Posterior vena cava (tissue), 2 donors: ENCODE measurements at places on chromosomes 12 and 14.

GRCh38 chr14:104135904-104136471, 2.4 kb upstream of the KIF26A start:
- DNase-seq: peak; percentile 68

DNA sequence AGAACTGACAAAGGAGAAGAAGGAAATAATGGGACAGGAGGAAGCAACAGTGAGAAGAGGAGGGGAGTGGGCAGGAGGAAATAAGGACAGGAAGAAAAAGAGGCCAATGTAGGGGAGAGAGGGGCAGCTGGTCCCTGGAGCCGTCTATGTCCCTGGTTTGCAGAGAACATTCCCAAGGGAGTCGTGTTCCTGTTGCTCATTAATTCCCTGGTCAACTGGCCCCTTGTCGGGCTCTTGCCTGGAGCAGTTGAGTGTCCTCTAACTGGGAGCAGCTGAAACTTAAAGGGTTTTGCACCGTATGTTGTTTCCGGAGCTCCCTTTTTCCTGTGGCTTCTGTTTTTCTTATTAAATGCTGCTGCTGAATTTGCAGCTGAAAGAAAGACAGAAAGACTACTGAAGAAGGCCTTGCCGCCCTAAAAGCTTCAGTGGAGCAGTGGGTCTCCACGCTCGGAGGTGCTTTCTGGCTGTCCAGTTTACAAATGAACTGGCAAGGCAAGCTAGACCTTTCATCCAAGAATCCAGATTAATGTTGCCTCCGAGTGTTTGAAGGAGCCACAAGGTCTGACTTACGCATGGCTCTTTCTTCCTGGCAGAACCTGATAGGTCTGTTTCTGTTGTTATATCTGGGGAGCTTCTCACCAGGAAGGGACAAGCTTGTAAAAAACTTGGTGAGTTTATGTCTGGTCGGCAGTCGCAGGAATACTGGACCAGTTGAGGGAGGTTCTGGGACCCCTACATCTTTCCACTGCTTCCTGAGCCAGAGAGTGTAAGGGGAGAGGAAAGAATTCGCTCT, 146.2 kb upstream of the RFLNA start:
- DNase-seq: no peak

DNA sequence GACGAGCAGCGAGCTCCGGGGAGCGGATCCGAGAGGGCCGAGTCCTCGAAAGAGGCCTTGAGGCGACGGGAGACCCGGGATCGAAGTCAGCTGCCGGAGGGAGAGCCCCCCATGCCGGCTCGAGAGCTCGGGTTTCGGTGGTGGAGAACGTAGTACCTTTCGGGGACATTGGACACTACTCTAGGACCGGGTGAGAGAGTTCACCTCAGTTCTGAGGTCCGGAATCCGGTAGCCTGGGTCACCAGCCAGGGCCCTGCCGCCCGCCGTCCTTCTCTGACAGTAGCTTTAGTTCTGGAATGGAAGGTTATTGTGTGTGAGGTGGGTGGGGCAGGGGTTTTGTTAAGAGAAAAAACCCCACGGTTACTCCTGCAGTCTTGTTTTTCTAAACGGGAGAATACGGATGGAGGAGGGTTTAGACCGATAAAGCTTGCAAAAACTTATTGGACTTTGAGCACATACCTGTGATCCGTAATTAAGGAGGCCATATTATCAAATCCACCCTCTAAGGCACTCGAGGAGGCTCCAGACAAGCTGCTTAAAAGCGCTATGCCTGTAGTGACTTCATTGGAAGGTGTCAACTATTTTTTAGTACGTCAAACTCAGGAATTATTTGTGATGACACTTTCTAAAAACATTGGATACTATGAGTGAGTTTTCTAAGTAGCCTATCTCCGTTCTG, 765 bp downstream of the SCYL2 start:
- no peak for DNase-seq

GRCh38 chr12:57119294-57120085, 8.3 kb upstream of the STAT6 start:
- no peak for DNase-seq

DNA sequence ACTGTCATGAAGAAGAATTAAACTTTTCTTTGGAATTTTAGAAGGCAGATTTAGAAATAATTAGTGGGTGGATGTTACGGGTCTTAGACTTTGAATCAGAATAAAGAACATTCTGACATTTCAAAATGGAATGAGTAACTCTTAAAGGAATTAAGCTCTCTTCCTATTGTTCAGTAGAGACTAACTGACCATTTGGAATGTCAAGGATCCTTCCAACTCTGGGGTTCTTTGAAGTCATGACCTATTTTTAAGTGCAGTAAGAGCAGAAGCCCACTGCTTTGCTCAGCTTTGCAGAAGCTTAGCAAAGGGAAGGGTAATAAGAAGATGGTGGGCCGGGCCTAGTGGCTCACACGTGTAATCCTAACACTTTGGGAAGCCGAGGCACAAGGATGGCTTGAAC, 4.0 kb downstream of the CHURC1 start:
- no peak for DNase-seq

DNA sequence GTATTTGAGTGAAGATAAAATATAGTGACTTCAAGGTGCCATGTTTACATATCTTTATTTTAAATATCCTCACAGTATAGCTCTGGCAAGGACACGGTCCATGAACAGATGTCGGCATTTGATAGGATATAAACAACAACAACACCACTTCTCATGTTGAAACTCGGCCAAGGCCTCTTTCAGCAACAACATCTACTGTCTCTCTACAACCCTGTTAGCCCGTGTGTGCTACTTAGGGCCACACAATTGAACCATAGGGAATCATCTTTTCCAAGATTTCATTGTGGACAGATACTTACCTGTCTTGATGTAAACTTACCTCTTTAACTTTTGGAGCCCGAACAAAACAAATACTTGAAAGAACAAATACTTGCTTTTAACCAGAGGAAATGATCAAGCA, 168.7 kb upstream of the SSTR1 start:
- DNase-seq: no peak
